NK-92 treated with Interleukin-12 subunit alpha and Interleukin-12 subunit beta, amount 100 ng/mL, for 24 hours (cell line): ENCODE measurements at places on chromosomes 3 and 15.
A peak's percentile ranks its signal among the peaks of the same experiment; 100 is the strongest.

- DNase-seq, result no peak
Observed at GRCh38 chr15:88830016-88830415, 26.8 kb downstream of the ACAN start.

GRCh38 chr15:63473999-63474809, 30.2 kb upstream of the USP3 start:
- no peak for DNase-seq

DNA sequence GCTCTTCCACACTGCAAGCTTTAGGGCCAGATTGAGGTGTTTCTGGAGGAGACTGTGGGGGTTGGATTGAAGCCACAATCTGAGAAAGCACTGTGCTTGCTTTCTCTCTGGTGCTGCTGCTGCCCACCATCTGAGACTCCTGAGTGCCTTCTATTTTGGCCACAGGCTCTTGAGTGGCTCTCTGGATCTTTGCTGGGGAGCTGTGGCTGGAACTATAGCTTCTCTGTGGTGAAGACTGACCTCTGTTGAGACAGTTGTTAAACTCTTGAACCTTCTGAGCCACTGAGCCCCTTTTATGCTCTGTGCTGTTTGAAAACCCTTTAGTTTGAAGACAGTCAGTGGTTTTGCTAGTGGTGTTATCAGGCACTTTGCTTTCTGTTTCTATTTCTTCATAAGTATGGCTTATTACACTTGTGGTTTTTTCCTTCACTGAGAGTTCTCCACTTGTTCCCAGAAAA, 108.7 kb upstream of the TSPAN3 start:
- DNase-seq, result no peak

DNA sequence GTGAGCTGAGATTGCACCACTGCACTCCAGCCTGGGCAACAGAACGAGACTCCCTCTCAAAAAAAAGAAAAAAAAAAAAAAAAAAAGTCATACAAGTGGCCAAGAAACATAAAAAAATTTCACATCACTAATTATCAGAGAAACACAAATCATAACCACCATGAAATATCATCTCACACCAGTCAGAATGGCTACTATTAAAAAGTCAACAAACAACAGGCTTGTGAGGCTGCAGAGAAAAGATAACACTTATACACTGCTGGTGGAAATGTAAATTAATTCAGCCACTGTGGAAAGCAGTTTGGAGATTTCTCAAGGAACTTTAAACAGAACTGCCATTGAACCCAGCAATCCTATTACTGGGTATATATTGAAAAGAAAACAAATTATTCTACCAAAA, 291.1 kb upstream of the MCTP2 start:
- no peak for DNase-seq

DNA sequence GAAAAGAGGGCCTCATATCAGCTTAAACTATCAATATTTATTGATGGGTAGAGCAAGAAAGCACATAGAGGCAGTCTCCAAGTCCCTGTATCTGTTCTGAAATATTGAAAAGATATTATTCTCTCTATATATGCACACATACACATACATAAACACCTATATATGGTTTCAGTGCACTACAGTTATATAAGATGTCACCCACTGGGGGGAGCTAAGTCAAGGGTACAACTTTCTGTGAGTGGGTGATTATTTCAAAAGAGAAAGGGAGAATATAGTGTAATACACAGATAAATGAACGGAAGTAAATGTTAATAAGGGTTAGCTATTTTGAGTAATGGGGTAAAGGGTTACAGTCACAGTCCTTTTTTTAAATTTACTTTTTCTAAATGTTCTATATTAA, 8.8 kb downstream of the SNTN start:
- DNase-seq, result no peak

GRCh38 chr3:71462586-71462985, 120.9 kb downstream of the FOXP1 start:
- no peak for DNase-seq

DNA sequence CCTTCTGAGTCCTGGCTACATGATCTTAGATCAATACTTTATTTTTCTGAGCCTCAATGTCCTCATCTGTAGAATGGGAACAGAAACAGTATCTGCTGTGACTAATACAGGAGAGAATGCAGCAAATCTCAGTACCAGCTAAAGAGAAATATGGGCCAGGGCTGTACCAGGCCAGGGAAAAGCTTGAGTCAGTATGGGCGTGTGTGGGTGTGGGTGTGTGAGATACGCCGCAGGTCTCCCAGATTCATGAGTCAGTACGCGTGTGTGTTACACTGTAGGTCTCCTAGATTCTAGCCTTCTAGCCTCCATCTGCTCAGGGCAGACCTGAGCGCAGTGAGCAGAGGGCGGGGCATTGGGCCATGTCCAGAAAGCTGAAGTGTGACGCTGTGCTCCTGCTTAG, 15.2 kb downstream of the GNAI2 start:
- DNase-seq, result no peak

- no peak for DNase-seq
Observed at GRCh38 chr15:39770748-39771689, 11.6 kb downstream of the FSIP1 start.

DNA sequence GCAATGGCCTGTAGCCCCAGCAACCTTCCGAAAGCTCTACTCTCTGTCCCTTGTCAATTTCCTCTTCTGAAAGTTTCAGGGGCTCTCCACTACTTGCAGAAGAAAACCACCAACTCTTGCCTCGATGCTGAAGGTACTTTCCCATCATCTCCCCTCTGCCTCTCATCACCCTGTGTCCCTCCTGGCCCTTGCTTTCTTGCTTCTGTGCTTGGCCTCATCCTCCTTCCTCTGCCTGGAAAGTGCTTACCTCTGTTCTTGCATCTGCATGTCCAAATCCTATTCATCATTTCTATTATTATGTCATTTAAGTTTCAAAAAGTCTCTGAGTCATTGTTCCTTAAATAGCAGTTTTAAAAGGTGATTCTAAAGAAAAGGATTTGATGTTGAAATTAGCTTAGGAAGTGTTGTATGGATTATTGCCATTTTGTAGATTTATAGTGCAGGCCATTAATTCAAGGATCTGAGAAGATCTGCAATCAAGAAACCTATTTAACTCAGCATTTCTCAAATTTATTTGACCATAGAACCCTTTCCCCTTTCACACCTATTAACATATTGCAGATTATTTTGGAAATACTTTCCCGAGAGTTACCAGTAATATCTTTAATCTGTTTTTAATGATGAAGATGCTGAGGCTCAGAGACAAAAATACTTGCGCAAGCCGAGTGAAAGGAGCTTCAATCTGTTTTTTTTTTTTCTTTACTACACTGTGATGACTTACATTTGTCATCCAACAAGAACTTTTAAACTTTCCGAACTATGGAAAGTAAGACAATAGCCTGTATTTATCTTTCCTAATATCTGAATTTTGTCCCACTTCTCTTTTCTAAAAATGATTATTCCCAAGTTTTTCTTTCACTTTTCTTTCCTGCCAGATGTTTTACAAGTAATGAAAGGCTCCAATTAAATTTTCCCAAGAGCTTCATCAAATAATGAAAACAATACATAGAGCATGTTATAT, 22.3 kb upstream of the CFAP161 start:
- DNase-seq, result peak; percentile 13
